ENCODE measurements at places on chromosomes 2 and 18.

- no peak for DNase-seq
These were observed 106.1 kb upstream of the ALKAL2 start for GRCh38 chr2:393711-394696.

- no peak for DNase-seq
These were observed 450.2 kb downstream of the TSN start for GRCh38 chr2:122205641-122206040.

GRCh38 chr2:138565230-138565598 is 63.6 kb downstream of the SPOPL start:
- DNase-seq: no peak

DNA sequence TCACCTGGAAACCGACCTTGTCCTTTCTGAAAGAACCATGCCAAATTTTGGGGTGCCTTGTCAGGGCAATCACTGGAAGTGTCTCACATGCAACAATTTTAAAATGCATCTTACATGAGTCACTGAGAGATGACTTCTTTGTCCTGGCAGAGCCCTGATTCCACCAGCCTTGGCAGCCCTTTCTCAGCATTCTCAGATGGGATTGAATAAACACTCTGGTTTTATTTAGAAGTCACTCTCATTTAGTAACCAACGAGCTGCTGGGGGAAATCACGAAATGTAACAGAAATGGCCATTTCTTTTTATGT is 3.8 kb upstream of the ATP8B1 start:
- DNase-seq: no peak

DNA sequence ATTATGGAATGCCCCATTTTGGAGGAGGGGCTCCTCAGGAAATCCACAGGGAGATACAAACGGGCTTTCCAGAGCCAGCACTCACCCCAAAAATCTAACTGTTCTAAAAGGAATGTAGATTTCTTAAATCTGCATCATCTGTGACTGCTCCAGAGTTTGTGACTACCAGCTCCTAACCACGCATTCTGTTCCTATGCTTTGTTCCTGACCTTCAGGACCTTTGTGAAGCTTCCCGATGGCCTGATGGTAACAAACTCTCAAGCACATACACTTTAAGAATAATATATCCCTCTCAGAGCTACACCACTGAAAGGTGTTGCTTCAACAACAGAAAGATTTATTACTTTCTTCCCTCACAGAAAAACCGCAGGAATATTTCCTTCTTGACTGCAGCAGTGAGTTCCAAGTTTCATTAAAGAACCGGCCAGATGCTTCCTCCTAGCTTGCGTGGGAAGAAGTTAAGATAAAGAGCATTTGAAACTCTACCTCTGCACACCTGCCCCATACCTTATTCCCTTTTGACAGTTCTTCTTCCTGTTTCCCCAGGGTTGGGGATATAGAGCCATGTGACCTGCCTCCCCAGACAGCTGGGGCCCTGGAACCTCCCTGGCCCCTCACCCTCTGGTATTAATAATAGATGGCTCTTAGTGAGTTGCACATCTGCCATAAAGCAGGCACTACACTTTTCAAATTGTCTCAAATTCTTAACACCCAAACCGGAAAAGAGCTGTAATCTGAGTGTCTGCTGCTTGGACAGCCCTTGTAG is 40.2 kb upstream of the EML4 start:
- no peak for DNase-seq

DNA sequence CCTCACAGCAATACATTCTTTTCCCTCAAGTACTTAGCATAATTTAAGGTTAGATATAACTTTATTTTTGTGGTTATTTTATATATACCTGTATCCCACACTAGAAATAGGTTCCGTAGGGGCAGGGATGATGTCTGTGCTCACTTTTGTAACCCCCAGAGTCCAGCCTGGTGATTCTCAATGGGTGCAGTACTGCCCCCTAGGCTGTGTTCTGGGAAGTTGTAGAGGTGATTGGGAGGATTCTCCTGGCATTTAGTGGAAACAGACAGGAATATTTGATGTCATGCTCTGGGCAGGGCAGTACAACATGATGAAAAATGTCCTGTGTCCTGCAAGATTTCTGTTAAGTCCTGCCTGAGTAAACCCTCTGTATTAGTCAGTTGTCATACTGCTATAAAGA is 333.3 kb downstream of the PLCL1 start:
- no peak for DNase-seq

DNA sequence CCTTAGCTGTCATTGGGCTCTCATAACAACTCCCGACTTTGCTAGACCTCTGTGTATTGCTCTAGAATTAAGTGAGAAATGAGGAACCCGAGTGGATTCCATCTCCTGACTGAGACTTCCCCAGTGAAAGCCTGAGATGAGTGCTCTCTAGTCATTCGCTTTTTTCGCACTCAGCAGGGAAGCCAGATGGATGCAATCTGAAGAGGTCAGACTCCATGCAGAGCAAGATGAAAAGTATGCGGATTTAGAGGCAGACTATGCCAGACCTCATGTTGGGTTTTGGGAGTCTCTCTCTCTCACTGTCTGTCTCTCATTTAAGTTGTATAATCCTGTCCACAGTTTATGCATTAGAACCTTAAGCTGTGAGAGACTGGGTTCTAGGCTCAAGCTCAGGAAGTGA is 88.6 kb downstream of the SLC5A7 start:
- DNase-seq: no peak

GRCh38 chr2:180077295-180077906 is 70.3 kb upstream of the CWC22 start:
- no peak for DNase-seq

DNA sequence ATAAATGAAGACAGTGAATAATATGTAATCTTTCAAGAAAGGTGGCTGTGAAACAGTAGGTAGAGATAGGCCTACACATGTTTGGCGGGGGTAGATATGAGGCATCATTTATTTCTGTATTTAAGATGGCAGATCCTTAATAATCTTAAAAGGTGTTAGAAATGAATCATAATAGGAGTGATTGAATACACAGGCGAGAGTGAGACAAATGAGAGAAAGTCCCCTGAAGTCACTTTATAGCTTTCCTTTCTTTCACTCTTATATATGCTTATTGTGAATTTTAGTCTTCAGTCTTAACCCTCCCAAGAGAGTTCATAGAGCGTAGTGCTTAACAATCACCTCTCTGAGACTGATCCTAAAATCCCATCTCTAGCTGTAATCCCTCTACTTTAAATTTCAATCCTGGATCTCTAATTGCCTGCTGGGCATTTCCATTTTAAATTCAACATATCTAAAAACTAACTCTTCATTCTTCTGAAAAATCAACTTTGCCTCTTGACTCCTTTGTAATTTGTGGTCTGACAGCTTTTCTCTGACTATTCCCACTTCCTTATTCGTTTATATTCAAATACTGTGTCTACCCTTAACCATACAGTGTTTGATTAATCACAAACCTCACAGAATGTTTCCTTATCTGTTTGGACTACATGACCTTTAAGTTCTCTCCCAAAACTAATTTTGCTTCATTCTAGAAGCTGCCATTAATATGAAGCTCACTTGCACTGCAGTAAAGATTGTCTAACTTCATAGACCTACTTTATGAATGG is 463.7 kb upstream of the FSIP2 start:
- DNase-seq: no peak

GRCh38 chr2:25055376-25055920 is 13.6 kb downstream of the EFR3B start:
- DNase-seq: no peak

GRCh38 chr18:21930177-21930576 is 189.6 kb downstream of the MIB1 start:
- DNase-seq: no peak

DNA sequence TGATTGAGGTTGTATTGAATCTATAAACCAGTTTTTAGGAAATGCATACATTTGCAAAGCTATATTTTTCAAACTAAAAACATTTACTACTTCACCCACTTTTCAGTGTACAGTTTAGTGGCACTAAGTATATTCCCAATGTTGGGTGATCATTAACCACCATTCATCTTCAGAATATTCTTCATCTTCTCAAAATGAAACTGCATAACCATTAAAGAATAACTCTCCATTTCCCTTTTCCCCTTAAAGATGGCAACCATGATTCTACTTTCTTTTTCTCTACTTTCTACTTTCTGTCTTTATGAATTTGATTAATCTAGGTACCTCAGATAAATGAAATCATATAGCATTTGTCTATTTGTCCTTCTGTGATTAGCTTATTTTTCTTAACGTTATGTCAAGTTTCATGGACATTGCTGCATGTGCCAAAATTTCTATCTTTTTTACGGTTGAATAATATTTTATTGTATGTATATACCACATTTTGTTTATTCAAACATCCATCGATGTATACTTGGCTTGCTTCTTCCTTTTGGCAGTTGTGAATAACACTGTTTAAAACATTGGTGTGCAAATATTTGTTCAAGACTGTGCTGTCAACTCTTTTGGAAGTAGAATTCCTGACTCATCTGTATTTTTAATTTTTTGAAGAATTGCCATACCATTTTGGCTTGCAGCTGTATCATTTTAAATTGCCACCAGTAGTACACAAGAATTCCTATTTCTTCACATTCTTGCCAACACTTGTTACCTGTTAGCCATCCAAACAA is 104.9 kb downstream of the RPRM start:
- no peak for DNase-seq

- no peak for DNase-seq
These were observed 50.8 kb upstream of the CWC22 start for GRCh38 chr2:180057706-180058412.

DNA sequence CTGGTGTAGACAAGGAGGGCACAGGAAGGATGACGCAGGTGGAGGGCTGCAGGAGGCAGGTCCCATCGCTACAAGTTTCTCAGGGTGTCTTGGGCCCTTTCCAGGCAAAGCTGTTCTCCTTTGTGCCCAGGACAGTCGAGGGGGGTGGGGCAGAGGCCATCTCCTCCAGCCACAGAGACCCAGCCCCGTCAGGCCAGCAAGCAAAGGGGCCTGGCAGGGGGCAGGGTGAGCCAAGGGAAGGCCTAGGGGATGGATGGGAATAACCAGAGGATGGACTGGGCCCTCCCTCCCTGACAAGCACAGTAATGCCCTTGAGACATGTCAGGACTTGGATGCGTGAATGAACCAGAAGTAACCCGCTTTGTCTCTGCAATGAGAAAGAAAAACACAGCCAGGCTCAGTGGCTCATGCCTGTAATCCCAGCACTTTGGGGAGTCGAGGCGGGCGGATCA is 6.3 kb downstream of the TCF23 start:
- DNase-seq: no peak

DNA sequence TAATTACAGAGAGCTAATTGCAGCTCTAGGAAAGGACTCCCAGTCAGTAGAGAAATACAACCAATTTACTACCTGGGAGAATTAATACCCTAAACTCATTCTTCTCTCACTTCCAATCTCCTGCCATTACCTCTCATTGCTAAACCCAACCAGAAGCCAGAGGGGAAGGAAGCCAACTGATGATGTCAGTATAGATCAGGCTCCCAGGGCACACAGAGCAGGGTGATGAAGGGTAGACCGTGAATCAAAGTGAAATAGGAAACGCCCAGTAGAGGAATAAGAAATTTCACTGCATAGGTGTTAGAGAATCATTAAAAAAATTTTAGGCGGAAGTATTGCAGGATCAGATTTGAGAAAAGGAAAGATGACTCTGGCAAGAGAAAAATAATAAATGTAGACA is 456.8 kb upstream of the NXPH2 start:
- DNase-seq: no peak

DNA sequence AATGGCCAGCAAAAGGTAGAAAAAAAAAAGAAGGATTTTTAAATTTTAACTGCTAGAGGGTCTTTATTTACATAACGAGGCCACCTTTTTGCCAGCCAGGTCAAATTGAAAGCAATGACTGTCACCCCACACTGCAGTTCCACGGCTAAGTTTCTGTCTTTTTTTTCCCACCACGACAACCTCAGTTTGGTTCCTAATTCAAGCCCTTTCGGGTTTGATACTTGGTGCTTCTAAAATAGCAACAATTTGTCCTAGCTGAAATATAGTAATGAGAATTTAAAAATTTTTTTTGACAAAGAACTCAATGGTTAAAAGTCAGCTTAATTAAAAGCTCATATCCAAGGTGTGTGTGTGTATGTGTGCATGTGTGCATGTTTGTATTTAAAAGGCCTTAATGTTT is 16.4 kb upstream of the NMS start:
- no peak for DNase-seq

DNA sequence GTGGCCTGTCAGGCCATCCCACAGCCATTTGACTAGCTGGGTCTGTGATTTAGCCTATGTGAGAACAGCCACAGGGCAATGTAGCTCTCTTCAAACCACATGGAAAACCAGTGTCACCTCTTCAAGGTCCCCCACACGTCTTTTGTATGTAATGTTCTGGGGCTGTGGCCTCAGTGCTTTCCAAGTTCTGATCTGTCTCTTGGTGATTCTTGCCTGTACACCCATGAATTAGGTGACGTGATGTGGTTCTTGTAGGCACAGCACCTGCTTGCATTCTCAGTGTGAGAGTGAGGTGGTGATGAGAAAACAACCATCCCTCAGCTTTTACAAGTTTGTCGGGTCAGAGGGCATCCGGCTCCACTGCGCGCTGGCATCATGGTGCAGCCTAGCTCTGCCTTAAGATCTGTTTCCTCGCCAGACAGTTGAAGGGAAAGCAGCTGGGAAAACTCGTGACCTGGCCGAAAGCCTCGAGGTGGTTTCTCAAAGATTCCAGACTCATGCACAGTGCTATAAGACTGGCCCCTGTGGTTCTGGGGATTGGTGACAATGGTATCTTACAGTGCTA is 125.8 kb downstream of the TANC1 start:
- peak; percentile 29 for DNase-seq

GRCh38 chr2:12173271-12173942 is 427.0 kb downstream of the LPIN1 start:
- no peak for DNase-seq

DNA sequence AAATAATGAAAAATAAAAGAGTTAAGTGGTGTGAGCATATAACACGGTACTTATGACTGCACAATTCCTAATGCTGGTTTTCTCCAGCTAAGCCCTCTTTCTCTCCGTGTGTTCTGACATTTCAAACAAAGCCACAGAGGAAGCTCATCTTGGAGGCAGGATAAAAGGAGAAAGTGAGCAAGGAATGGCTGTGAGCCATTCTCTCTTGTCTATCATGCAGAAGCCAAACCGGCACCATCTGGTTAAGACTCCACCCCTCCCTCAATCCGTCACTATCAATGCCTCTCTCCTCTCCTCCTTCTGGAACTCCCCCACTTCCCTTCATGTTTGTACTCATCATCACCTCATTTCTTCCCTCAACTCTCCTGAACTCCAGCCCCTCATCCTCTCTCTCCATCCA is 210.4 kb downstream of the TMEM163 start:
- DNase-seq: no peak

- DNase-seq: no peak
These were observed 7.6 kb upstream of the METTL21A start for GRCh38 chr2:207632575-207633493.

GRCh38 chr2:201575971-201576370 is 67.3 kb downstream of the TMEM237 start:
- DNase-seq: no peak

Data from C1 segment of cervical spinal cord (tissue), 14 donors.